ENCODE measurements at places on chromosomes 16 and 17.

DNA sequence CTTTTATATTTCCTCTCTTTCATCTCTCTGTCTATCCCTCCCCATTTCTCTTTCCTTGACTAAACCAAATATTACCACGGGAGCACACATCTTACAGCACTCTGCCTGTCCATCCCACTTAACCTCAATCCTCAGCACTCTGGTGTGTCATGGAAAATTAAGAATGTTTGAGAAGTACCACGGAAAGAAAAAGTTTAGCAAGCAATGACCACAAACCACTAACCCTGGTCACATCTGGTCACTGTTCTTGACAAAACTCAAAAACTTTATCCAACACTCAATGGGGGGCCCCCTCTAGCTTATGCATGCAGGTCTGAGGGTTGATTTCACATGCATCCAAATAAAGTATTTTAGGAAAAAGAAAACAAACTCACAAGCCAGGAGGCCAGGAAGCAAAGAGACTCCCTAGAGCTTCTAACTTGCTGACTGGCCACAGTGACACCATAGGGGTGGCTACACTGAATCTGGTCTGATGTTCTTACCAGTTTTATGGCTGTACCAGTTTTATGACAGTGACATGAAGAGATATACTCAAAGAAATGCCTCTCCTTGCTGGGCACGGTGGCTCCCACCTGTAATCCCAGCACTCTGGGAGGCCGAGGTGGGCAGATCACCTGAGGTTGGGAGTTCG is 229.2 kb downstream of the STX8 start:
- no peak for DNase-seq

DNA sequence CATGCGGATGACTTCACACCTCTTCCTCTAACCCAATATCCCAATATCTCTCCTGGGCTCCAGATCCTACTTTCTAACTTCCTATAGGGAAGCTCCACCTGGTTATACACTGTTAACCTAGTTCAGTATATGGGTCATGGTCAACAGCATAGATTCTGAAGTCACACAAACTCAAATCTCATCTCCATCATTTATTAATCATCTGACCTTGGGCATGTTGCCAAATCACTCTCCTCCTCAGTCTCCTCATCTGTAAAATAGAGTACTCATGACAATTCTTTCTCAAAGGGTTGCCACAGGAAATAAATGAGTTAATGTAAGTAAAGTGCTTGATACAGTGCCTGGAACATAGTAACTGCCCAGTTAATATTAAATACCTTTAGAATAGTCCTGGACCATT is 593 bp upstream of the CD300E start:
- no peak for DNase-seq

- DNase-seq, result no peak
These were observed 8.4 kb downstream of the DLX3 start for GRCh38 chr17:49986396-49987289.

DNA sequence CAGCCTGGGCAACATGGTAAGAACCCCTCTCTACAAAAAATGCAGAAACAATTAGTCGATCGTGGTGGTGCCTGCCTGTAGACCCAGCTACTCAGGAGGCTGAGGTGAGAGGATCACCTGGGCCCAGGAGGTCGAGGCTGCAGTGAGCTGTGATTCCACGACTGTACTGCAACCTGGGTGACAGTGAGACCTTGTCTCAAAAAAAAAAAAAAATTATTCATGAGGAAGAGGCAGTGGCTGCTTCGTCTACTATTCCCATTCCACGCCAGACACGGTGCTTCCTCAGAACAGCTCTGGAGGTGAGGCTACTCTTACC is 52.2 kb upstream of the GSE1 start:
- no peak for DNase-seq

DNA sequence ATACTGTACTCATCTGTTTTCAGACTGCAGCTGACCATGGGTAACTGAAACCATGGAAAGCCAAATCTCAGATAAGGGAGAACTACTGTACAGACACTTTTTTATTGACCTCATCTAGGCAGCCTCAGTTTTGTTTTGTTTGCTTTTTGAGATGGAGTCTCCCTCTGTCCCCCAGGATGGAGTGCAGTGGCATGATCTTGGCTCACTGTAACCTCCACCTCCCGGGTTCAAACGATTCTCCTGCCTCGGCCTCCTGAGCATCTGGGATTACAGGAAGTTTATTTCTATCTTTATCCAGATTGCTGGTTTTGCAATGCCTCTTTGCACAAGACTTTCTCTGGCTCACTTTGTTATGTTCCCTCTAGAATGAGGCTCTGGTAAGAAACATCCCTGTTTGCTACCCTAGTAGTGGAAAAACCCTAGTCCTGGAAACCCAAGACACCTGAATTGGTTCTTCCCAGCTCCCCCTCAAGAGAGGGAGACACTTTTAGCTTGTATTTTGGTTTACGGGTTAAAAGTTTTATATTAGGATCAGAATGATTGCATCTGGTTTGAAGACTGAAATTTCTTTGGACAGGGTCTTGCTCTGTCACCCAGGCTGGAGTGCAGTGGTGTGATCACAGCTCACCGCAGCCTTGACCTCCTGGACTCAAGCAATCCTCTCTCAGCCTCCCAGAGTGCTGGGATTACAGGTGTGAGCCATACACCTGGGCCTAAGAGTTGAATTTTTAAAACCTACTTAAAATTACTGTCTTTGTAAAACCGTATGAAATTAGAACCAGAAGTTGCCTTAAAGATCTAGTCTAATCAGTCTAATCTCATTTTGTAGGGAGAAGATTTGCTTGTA is 38.9 kb downstream of the ZNF207 start:
- no peak for DNase-seq

GRCh38 chr17:34578016-34578415 is 1.4 kb upstream of the TMEM132E start:
- DNase-seq, result no peak

- DNase-seq, result no peak
These were observed 47.7 kb downstream of the BEAN1 start for GRCh38 chr16:66474750-66475199.

- DNase-seq, result no peak
These were observed 13.2 kb downstream of the IL4R start for GRCh38 chr16:27326738-27327585.

DNA sequence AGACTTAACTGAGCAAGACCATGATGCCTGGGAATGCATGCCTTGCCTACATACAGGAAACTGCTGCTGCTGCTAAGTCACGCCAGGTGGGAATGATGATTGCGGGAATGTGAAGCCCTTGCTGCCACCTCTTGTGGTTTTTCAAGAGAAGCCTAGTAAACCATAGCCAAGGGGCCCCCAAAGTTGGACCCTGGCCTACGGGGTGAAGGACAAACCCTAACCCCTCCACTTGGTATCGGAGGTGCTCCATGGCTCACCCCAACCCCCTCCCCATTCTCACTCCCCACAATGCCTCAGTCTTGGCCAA is 233.9 kb downstream of the ZNF423 start:
- no peak for DNase-seq

GRCh38 chr17:61595418-61596186 is 4.6 kb upstream of the NACA2 start:
- DNase-seq, result no peak

GRCh38 chr17:79544142-79544914 is 66.5 kb downstream of the RBFOX3 start:
- DNase-seq, result no peak

- no peak for DNase-seq
These were observed 180.2 kb downstream of the RPTOR start for GRCh38 chr17:80724775-80725266.

GRCh38 chr17:57517273-57517631 is 227.8 kb downstream of the CCDC182 start:
- no peak for DNase-seq

DNA sequence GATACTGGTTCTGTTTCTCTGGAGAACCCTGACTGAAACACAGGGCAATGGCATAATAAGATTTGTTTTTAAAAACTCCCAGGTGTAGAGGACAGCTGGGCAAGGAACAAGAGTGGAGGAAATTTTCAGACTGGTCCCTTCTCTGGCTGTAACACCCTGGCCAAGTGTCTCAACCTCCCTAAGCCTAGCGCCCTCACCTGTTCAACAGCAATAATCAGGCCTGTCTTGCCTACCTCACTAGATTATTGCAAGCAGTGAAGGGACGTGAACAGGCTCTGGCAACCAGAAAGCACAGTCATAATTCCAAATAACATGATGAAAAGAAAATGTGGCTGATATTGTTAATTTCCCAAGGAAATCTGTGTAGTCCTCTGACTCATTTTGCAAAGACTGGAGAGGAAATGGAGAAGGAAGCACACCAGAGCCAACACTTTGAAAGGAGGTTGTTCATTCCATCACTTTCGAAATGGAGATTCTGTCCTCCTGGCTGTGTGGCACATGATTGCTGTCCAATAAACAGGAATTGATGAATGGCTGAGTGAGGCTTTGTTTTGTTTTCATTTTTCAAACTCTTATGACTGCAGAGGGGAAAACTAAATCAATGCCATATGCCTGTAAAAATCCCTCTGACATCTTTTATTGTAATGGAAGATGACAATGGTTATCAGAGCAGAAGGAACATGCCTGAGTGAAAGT is 87.5 kb upstream of the HLF start:
- DNase-seq, result no peak

GRCh38 chr16:64478252-64478906 is 643.5 kb downstream of the CDH11 start:
- DNase-seq, result no peak

DNA sequence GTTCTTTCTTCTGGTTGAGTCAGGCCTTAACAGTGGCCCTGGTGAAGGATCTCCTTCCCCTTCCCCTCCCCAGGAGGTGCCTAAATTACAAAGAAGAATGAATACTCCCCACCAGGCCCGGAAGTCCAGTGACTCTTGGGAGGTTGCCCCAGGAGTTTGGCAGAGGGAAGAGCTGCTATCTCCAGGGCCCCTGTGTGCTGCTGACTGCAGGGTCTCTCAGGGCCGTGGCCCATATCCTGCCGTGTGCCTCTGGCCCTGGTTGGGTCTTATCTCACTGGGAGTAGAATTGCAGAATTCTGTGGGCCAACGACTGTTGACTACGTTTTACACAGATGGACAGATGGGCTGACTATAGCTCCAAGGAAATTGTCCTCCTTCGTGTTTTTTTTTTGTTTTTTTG is 28.0 kb downstream of the AKAP1 start:
- DNase-seq, result no peak

DNA sequence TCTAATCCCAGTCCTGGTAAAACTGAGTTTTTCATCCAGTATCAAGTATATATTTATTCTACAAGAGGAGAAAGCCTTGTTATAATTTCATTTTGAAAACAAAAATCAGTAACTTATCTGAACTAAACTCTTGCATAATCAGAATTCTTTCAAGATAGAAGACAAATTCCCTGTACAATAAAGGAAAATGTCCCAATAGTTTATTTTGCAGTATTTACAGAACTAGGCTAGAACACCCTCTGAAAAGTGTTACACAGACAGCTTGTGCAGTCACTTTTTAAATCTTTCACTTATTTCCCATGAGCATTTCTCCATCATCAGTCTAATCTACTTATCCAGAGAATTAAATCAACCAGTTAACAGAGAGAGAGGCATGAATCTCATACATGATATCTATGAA is 48.5 kb downstream of the SPOP start:
- DNase-seq, result no peak

DNA sequence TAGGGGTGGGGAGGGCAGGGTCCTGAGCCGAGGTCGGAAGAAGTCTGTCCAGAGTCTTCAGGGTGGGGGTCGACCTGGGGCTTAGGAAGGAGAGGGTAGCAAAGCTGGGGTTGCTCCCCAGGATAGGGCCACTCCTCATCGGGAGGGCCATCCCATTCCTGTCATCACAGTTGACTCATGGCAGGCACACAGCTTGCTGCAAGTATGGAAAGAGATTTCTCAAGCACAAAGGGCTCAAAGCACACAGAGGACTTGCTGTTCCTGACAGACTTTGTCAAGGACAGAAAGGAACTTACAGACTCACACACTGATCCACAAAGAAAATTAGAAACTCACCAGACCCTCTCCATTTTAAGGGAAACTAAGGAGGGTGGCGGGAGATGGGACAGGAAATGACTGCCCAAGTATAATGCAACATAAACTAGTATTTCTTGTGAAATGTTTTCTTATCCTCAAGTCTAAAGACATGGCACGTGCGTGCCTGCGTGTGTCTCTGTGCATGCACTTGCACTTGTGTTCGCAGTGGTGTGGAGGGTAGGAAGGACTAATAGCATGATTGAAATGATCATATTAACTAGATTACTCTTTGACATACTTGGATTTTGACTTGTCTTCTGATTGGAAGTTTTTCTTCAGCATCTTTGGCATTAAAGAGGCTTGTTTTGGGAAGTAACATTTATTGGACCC is 2.4 kb downstream of the AOC2 start:
- no peak for DNase-seq

- DNase-seq, result no peak
These were observed 35.4 kb downstream of the ACTG1 start for GRCh38 chr17:81477173-81477572.

- DNase-seq, result no peak
These were observed 120.3 kb downstream of the AXIN2 start for GRCh38 chr17:65441053-65441605.

- DNase-seq, result no peak
These were observed 33.9 kb downstream of the SPECC1 start for GRCh38 chr17:20043021-20043420.

DNA sequence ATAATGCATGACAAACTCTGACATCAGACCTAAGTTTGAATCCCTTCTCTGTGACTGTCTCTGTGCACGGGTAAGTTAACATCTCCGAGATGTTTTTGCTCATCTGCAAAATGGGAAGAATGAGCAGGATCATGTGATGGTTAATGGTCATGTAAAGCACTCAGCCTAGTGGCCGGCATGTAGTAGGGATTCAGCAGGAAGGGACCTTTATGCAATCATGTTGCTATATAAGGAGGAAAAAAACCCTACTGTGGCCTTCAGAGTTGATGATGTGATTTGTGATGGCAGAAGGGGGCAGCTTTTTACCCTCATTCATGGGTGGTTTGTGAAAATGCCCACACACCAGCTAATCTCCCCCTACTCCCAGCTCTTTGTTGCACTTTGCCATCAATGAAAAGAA is 24.1 kb downstream of the CLEC16A start:
- no peak for DNase-seq

GRCh38 chr16:69199382-69199781 is 12.4 kb downstream of the SNTB2 start:
- DNase-seq, result no peak

- DNase-seq, result no peak
These were observed 88.5 kb downstream of the HELZ start for GRCh38 chr17:67156269-67157199.

GRCh38 chr16:27624154-27625049 is 74.5 kb downstream of the KATNIP start:
- DNase-seq, result no peak

DNA sequence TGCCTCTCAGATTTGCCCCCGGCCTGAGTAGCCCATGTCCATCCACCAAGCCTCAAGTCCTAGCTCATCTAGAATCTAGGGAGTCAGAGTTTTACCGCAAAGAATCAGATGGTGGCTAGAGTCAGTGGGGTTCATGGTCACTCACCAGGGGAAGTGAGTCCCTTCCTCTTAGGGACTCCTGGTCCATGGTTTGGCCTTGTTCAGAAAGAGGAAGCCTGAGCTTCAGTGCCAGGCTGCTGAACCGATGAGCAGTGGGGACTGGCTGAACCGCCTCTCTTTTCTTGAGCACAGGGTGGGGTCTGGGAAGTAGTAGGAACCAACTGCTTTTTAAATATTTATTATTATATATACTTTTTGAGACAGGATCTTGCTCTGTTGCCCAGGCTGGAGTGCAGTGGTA is 160.3 kb downstream of the NTN1 start:
- no peak for DNase-seq

- DNase-seq, result no peak
These were observed 60.6 kb downstream of the RAB11FIP4 start for GRCh38 chr17:31452101-31452500.

- no peak for DNase-seq
These were observed 4.6 kb downstream of the INPP5K start for GRCh38 chr17:1511756-1512321.

- no peak for DNase-seq
These were observed 86.1 kb upstream of the RBFOX1 start for GRCh38 chr16:7246578-7246977.
